ENCODE measurements at places on chromosomes 2 and 18. TPM values are rescaled to one million over a fixed set of nuclear protein-coding genes. Genes with fewer than 3 reads are reported as not detected.
A peak's percentile ranks its signal among the peaks of the same experiment; 100 is the strongest.

The ADD2 gene
- total RNA-seq = 5.9 TPM

The ST8SIA5 gene
- total RNA-seq = 0.09 TPM

The DLX2 gene
- total RNA-seq = not detected

The SFT2D3 gene
- total RNA-seq = 11.0 TPM

The SERPINB13 gene
- total RNA-seq = 0.20 TPM

The GAD1 gene
- total RNA-seq = 1.4 TPM

The SLC5A7 gene
- total RNA-seq = 2.1 TPM

The ICOS gene
- 0.83 TPM for total RNA-seq

The MOGAT1 gene
- total RNA-seq = not detected

The NETO1 gene
- total RNA-seq = not detected

The RTP5 gene
- 0.09 TPM for total RNA-seq

- no peak overlapping the region for H3K27ac ChIP-seq
- no peaks in the 10 kb centered on the region for H3K36me3 ChIP-seq
- DNase-seq = peak; percentile 83
- H3K27me3 ChIP-seq = no peaks in the 10 kb centered on the region
Observed at GRCh38 chr2:230885463-230886130, 20.9 kb downstream of the ITM2C start.

DNA sequence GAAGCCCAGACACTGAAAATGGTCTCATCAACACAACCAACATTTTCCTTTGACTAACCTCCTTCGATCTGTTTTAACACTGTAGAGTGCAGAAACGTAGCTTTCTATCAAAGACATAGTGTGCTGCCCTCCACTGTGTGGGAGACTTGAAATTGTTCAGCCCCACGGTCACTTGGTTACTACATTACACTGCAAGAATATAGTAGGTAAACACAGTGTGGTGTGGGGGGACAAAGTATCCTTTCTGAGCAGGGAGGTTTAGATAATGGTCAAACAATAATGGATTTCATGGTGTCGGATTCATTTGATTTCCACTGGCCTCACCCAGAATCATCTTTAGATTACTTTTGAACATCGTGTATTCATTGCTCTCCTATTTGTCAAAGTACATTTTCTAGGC is 181.0 kb downstream of the ERBB4 start:
- no peaks in the 10 kb centered on the region for H3K4me1 ChIP-seq
- H3K27ac ChIP-seq = no peak overlapping the region
- DNase-seq = no peak
- no peaks in the 10 kb centered on the region for H3K27me3 ChIP-seq
- H3K36me3 ChIP-seq = no peaks in the 10 kb centered on the region

GRCh38 chr2:142714600-142714999 is 162.9 kb upstream of the KYNU start:
- H3K4me1 ChIP-seq = no peaks in the 10 kb centered on the region
- no peak overlapping the region for H3K27ac ChIP-seq
- H3K4me3 ChIP-seq = no peak overlapping the region
- no peaks in the 10 kb centered on the region for H3K27me3 ChIP-seq

DNA sequence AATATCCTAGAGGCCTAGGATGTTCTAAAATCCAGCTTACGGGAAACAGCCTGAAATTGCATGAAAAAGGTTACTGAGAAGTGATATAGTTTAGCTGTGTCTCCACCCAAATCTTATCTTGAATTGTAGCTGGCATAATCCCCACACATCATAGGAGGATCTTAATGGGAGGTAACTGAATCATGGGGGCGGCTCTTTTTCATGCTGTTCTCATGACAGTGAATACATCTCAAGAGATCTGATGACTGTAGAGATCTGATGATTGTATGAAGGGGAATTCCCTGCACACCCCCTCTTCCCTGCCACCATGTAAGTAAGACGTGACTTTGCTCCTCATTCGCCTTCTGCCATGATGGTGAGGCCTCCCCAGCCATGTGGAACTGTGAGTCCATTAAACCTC is 385.6 kb upstream of the ID2 start:
- H3K4me1 ChIP-seq = no peaks in the 10 kb centered on the region
- no peak for DNase-seq
- no peak overlapping the region for H3K27ac ChIP-seq
- H3K36me3 ChIP-seq = no peaks in the 10 kb centered on the region

DNA sequence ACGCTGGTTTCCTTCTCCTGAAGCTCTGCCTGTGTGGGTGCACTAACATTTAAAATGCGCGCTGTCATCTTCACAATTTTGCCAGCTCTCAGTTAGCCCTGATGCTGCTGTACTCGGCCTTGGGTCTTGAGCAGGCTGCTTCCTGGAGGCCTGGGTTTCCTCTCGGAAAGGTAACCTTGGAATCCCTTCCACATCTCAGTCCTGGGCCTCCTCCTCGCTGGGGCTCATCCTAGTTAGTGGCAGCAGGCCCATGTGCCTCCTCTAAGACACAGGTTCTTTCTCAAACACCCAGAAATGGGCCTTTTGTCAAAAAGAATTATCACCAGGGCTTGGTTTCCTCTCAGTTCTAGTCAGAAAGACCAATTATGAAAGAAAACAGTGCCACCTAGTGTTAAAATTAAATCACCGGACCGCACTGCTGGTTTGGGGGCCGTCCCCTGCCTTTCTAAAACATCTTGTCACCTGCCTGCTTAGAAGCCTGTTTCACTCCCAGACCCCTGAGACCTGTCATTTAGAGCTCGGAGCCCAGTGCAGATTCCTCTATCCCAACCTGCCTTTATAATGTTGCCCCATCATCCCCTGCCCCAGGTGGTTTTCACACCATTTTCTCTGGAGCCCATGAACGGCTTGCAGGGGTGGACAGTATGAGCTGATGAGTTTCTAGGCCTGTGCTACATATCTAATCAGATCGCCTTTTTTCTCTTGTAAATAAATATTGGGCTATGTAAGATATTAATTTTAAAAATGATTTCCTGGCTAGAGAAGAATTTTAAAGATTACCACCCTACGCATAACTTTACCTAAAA is 42.4 kb downstream of the HK2 start:
- peak; percentile 69 for DNase-seq
- H3K4me3 ChIP-seq = no peak overlapping the region
- H3K4me1 ChIP-seq = peaks cover 9% of the 10 kb centered on the region
- H3K27ac ChIP-seq = no peak overlapping the region
- no peaks in the 10 kb centered on the region for H3K27me3 ChIP-seq

GRCh38 chr18:35827903-35828275 is 144.6 kb upstream of the RMP24 start:
- no peak overlapping the region for H3K27ac ChIP-seq
- no peak overlapping the region for H3K4me3 ChIP-seq
- H3K27me3 ChIP-seq = no peaks in the 10 kb centered on the region
- no peaks in the 10 kb centered on the region for H3K36me3 ChIP-seq
- DNase-seq = no peak

DNA sequence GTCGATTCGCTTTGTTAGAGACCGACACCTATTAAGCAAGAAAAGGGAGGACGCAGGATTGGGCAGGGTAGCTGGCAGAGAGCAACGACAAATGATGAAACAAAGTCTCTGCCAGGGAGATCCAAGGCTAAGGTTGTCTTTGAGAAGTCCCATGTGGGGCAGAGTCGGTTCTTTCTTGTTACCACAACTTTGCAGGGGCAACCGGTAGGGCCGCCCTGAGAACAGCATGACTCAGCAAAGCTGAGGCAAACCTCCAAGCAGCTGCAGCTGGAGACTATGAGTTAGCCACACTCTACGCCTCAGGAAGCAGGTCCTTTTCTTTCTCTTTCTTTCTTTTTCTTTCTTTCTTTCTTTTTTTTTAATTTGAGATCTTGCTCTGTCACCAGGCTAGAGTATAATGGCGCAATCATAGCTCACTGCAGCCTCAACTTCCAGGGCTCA is 452.3 kb upstream of the ID2 start:
- H3K4me1 ChIP-seq = peaks cover 11% of the 10 kb centered on the region
- H3K27ac ChIP-seq = no peak overlapping the region
- no peak overlapping the region for H3K4me3 ChIP-seq
- no peaks in the 10 kb centered on the region for H3K36me3 ChIP-seq
- H3K27me3 ChIP-seq = no peaks in the 10 kb centered on the region

DNA sequence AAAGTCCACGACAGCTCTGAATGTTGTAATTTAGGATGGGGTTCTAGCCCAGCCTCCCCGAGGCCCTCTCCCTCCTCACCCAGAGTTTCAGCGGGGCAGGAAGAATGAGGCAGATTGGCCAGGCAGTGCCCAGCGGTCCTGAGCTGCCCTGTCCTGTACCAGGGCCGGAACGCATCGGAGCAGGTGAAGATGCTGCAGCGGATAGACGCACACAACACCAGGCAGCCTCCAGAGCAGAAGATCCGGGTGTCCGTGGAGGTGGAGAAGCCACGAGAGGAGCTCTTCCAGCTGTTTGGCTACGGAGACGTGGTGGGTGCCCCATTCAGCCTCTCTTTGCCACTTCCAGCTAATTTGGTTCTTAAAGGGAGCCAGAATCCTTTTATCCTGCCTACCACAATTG is 10.8 kb downstream of the KHK start:
- no peak for DNase-seq
- no peaks in the 10 kb centered on the region for H3K36me3 ChIP-seq
- peaks cover 3% of the 10 kb centered on the region for H3K4me1 ChIP-seq
- H3K27me3 ChIP-seq = no peaks in the 10 kb centered on the region

DNA sequence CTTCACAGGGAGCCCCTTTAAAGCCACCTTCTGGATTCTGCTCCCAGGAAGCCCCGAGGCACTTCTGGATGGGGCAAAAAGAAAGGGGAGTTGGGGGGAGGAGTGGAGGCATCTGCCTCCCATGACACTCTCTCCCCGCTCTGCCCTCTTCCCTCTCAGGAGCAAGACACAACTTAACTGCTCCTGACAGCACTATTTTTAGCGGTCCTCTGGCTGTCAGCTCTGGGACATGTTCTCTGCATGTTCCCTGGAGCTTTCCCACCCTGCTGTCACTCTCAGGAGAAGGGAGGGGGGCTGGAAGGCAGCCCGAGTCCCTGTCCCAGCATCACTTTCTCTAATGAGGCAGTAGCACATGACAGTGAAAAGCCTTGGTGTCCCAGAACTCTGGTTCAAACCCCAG is 32.3 kb downstream of the PLB1 start:
- no peaks in the 10 kb centered on the region for H3K36me3 ChIP-seq
- peak overlapping the region; percentile 84 for H3K27ac ChIP-seq
- H3K4me3 ChIP-seq = no peak overlapping the region
- no peaks in the 10 kb centered on the region for H3K4me1 ChIP-seq
- peaks cover 4% of the 10 kb centered on the region for H3K27me3 ChIP-seq

- H3K4me1 ChIP-seq = peaks cover 2% of the 10 kb centered on the region
- H3K36me3 ChIP-seq = no peaks in the 10 kb centered on the region
- H3K27me3 ChIP-seq = no peaks in the 10 kb centered on the region
- DNase-seq = peak; percentile 87
- H3K4me3 ChIP-seq = no peak overlapping the region
Observed at GRCh38 chr2:45494275-45494977, 116.6 kb downstream of the SRBD1 start.

- DNase-seq = no peak
- H3K4me3 ChIP-seq = no peak overlapping the region
- H3K27me3 ChIP-seq = no peaks in the 10 kb centered on the region
- no peaks in the 10 kb centered on the region for H3K4me1 ChIP-seq
Observed at GRCh38 chr18:79664525-79665125, 15.0 kb upstream of the CTDP1 start.

DNA sequence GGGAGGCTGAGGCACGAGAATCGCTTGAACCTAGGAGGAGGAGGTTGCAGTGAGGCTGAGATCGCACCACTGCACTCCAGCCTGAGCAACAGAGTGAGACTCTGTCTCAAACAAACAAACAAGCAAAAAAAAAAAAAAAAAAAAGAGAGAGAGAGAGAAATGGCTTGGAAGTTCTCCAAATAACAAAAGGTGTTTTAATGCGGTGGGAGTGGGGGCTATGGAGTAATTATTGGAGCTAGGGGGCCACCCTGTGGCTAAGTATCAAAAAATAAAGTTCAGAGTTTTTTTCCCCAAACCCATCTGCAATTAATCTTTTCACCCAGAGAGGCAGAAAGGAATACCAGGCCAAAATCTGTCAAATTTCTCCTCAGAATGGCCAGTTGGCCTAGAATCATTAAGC is 23.0 kb upstream of the CEP68 start:
- H3K27me3 ChIP-seq = no peaks in the 10 kb centered on the region
- DNase-seq = no peak
- H3K4me3 ChIP-seq = no peak overlapping the region
- H3K27ac ChIP-seq = no peak overlapping the region
- H3K36me3 ChIP-seq = no peaks in the 10 kb centered on the region

DNA sequence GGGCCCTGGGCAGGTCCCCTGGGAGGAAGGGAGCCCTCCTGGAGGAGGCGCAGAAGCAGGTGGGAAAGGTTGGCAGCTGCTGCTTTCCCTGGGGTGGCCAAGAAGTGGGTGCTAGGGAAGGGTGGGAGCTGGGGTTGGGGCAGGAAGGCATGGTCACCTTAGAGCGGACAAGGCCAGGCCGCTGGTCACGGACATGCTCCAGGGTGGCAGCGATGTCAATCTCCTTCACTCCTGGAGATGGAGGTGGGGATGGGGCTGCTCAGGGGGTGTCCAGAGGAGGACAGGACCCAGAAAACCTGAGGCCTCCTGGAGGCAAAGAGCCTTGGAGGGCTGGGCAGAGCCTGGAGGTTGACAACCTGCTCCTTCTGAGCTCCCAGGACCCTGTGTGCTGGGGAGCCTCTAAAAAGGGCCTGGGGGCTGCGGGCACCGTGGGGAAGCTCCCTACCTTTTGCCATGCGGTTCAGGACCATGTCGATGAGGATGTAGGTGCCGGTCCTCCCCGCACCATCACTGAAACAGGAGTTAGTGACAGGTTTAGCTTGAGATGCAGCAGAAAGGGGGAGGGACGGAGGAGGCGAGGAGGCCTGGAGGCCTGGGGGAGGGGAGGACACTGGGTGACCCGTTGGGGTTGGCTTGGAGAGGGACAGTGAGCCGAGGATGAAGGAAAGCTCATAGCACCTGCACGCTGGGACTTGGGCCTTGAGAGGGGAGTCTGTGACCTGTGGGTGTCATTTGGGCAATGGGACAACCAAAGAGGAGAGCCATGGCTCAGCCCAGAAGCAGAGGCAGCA is 11.4 kb downstream of the DNAJB2 start:
- H3K4me3 ChIP-seq = no peak overlapping the region
- no peak overlapping the region for H3K27ac ChIP-seq
- peaks cover 2% of the 10 kb centered on the region for H3K4me1 ChIP-seq
- H3K36me3 ChIP-seq = no peaks in the 10 kb centered on the region

DNA sequence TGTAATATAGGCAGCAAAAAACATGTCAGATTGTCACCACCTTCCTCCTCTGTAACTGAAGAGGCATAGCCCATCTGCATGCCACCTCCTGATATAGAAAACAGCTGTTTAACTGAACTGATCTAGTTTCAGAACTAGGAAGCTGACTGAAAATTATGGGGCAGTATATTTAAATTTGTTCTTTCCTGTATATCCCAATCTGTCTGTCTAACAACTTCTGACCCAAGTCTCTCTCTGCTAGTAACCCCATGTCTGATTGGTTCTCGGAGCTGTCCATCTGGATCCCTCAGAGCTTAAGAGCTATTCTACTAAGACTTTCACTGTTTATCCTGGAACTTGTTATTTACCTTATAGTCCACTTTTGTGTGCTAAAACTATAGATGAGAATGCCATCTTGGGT is 68.2 kb upstream of the SLC35G4 start:
- no peak for DNase-seq
- no peak overlapping the region for H3K4me3 ChIP-seq
- no peaks in the 10 kb centered on the region for H3K4me1 ChIP-seq
- H3K27ac ChIP-seq = no peak overlapping the region

- DNase-seq = no peak
Observed at GRCh38 chr2:122737429-122738077, 982.1 kb downstream of the TSN start.

- H3K4me3 ChIP-seq = peak overlapping the region; percentile 54
- DNase-seq = no peak
- peaks cover 55% of the 10 kb centered on the region for H3K27me3 ChIP-seq
- peak overlapping the region; percentile 75 for H3K27ac ChIP-seq
- H3K36me3 ChIP-seq = no peaks in the 10 kb centered on the region
Observed at GRCh38 chr2:23385748-23386338, 864 bp downstream of the KLHL29 start.

- peaks cover 38% of the 10 kb centered on the region for H3K36me3 ChIP-seq
- H3K4me1 ChIP-seq = no peaks in the 10 kb centered on the region
- H3K27ac ChIP-seq = no peak overlapping the region
- H3K4me3 ChIP-seq = no peak overlapping the region
- no peaks in the 10 kb centered on the region for H3K27me3 ChIP-seq
Observed at GRCh38 chr2:239966853-239967552, 58.1 kb downstream of the NDUFA10 start.
